ENCODE measurements at places on chromosomes 3 and 15. TPM values are rescaled to one million over a fixed set of nuclear protein-coding genes. Genes with fewer than 3 reads are reported as not detected.
A peak's percentile ranks its signal among the peaks of the same experiment; 100 is the strongest.

- no peak for DNase-seq
Measured at GRCh38 chr3:27749643-27750042, 27.5 kb upstream of the EOMES start.

- DNase-seq = no peak
Measured at GRCh38 chr15:27899583-27900285, 199.4 kb downstream of the OCA2 start.

GRCh38 chr3:52055537-52056351 is 627 bp downstream of the DUSP7 start:
- DNase-seq = peak; percentile 63

DNA sequence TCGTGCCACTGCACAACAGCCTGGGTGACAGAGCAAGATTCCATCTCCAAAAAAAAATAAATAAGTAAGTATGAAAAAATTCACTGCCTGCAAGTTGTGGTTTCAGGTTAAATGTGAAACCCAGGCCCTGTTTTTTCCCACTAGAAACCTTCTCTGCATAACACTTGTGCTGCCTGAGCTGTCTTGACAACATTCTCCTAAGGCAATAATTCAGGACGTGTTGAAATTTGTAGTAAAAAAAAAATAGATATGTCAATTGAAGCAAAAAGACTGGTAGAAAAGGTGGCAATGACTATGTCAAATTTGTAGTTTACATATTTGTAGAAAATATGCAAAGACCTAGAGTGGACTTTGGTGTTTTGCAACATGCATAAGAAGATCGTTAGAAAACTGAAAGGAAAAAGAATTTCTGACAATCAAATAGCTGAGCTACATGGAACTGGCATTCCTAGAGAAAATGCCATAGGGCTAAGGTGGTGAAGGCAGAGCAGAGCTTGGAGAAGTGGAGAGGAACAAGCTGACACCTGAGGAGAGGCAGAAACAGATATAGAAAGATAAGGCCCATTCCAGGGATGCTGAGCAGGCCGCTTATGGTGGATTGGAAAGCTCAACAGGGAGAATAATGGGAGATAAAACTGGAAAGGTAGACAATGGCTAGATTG is 150.2 kb downstream of the PLCH1 start:
- DNase-seq = no peak

- no peak for DNase-seq
Measured at GRCh38 chr3:21331321-21331720, 419.7 kb downstream of the ZNF385D start.

DNA sequence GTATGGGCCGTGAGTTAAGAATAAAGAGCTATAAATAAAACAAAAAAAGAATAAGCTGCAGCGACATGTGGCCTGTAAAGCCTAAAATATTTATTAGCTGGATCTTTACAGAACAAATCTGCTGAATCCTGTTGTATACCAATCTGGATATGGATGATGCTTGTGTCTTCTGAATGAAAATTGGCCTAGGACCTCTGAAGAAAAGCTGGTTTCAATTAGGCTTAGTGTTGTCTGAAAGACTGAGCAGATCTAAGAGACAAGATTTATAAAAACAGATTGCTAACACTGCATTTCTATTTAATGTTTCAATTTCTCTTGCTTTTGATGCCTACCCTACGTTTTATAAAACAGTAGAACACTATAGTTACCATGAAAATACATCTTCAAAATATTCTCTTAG is 57.9 kb downstream of the ST3GAL6 start:
- DNase-seq = no peak

GRCh38 chr3:141070727-141071357 is 19.7 kb downstream of the SPSB4 start:
- no peak for DNase-seq

- DNase-seq = no peak
Measured at GRCh38 chr3:140461250-140461649, 216.6 kb upstream of the TRIM42 start.

- DNase-seq = no peak
Measured at GRCh38 chr15:65558336-65558735, 28.1 kb downstream of the HACD3 start.

DNA sequence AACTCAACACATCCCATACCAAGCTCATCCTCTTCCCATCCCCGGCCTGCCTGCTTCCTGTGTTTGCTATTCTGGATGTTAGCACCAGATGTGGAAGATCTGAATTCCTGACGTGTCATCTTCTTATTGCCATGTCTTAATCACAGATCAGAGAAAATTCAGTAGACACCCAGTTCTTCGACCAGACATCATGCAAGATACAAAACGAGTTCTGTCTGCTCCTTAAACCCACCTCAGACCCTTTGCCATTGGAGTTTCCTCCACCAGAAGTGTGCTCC is 52.0 kb downstream of the FGD5 start:
- DNase-seq = no peak

DNA sequence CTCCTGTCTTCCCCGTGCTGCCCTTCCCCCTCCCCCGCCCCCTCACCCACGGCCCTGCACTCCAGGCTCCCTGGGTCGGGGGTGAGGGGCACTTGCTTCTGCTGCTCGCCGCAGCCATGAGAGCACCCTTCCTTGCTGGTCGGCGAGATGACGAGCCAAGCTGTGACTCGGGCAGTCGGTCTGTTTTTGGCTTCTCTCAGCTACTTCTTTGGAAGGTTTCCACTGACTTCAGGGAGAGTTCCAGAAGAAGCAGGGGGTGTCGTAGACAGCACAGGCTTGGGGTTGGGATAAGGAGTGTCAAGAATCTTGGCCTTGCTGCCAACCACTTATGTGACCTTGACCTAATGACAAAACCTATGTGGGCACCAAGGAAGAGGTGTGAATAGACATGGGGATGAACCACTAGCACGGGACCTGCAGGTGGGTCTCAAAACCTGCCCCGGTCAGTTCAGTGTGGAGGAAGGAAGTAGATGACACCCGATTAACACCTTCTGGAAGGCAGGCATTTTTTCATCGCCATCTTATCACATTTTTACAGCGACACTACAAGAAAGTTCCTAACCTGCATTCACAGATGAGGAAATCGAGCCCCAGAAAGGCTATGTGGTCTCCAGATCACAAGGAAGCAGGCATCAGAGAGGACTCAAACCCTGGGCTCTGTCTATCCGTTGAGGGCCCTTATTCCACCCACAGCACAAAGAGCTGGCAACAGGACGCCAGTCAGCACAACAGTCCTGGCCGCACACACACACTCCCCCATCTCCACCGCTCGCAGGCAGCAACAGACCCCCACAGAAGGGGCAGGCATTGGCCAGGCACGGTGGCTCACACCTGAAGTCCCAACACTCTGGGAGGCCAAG is 120.9 kb downstream of the LIPC start:
- DNase-seq = no peak

GRCh38 chr3:125351814-125352456 is 23.2 kb downstream of the ZNF148 start:
- no peak for DNase-seq

DNA sequence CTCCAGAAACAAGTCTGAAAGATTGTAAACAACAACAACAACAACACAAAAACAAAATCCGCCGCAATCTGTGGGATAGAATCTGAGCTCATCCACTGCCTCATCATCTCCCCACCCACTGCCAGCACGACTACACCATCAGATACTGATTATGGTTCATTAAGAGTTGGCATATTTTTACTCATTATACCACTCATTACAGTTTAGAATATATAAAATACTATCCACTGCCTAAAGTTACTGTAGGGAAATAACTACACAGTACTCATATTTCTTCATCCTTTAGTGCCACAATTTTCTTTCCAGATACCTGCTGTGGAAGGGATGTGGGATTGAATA is 152.5 kb upstream of the PEX5L start:
- DNase-seq = no peak

- no peak for DNase-seq
Measured at GRCh38 chr3:74897006-74897405, 282.5 kb upstream of the CNTN3 start.

GRCh38 chr3:7290077-7290825 is 429.3 kb downstream of the GRM7 start:
- no peak for DNase-seq

DNA sequence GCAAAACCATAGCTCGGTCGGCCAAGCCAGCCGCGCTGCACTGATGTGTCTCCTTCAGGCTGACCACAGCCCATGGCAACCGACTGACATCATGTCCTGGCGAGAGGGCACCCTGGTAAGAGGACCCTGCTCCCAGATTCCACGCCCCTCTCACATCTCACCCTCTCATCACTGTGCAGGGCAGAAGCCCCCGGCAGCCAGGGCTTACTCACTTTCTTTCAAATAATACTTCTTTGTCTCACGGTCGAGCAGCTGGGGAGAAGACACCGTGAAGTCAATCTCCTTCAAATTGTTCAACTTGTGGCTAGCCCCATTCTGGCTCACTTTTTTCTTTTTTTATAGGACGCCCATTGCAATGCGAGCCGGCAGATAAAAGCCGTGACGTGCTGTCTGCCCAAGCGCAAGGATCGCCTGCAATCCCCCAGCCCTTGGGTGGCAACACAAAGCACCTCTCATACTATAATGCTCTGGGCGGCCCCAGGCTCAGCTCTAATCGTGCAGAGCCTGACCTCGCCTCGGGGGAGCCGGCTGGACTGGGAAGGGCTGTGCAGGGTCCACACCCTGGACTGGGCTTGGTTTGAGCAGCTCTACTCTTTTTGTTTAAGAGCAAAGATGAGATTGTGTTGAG is 33.6 kb downstream of the VGLL4 start:
- DNase-seq = no peak

DNA sequence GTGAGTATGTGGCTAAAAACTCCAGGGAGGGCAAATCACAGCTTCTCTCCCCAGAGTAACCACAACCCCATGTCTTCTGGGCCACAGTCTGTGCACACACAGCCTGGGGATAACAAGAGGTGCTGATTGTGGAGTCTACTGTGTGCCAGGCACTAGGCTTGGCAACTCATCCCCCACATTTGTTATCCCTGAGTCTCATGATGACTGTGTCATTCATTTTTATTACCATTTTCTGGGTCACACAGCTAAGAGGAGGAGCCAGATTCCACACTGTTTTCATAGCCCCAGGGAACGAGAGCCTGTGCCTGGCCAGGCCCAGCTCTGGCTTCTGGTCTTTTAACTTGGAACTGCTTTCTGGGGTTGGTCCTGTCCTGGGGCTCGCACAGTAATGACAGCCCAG is 34.5 kb downstream of the ESYT3 start:
- no peak for DNase-seq

DNA sequence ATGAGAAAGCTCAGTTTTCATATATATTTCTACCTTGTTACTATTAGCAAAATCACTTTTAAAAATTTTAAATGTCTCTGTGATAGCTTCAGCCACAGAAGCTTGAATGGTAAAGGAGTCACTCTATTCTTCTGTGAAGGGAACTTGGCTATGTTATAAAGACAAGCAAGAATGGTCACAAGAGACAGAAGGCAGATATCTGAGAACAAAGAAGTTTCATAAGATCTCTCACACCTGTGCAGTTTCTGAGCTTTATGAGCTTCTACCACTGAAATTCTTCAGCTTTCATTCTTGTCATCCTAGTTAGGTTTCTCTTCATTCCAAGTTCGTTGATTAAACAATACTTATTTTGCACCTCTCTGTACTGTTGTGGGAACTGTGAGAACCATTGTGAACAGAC is 853.4 kb downstream of the IGSF11 start:
- DNase-seq = no peak

- DNase-seq = peak; percentile 70
Measured at GRCh38 chr3:160941885-160942494, 163.2 kb downstream of the B3GALNT1 start.

DNA sequence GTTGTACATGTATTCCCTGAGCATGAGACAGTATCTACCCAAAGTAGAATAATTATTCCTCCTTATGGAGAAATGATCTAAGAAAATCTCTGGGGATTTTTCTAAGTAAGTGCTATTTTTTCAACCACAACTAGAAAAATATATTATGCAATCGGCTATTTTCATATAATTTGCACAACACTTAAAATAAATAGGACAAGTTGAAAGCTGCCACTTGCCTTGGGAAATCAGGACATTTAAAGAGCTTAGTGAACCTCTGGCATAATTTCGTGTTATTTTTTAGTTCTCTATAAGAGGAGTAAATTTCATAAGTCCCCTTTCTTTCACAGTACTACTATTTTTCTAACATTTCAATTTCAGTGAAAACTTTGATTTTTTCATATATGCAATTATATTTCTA is 672.1 kb downstream of the OTOL1 start:
- DNase-seq = no peak

- peak; percentile 84 for DNase-seq
Measured at GRCh38 chr15:45634432-45635190, at the start of gene SQOR. TSS of gene SQOR (plus strand) at chr15:45635029. CDS start at chr15:45658924, 23,895 bp downstream.

- DNase-seq = no peak
Measured at GRCh38 chr15:62287066-62287857, 122.2 kb upstream of the C2CD4B start.

DNA sequence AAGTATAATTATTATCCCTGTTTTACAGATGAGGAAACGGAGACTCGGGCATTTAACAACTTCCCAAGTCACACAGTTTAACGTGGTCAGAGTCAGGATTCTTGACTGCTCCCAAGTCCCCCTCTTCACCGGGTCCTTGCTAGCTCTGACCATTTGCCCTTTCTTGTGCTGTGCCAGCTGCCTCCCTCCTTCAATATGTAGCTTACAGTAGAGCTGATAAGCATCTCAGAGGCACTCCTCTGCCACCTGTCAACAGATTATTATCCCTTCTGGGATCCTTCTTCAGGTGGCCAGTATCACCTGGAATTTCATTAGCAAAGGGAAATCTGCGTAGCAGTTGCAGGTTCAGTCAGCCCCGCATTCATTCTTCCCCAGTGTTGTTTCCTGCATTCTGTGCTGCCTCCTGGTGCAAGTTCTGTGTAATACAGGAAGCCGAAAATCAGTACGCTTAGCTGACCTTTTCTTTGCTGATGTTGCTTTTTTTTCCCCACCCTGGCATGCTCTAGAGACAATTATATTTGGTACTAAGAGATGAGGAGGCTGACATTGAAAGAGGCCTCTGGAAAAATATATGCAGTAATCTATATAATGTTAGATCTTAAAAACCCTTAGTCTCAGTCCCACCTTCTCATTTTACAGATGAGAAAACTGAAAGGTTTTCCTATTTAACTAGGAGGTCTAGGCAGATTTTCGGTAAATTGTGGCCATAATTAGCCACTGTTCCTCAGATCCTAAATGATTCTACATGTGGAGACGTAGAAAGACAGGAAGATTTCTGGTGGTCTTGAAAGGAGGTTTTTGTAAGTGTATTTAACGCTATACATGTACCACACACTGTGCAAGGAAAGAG is 24.8 kb downstream of the TMOD2 start:
- DNase-seq = peak; percentile 58

DNA sequence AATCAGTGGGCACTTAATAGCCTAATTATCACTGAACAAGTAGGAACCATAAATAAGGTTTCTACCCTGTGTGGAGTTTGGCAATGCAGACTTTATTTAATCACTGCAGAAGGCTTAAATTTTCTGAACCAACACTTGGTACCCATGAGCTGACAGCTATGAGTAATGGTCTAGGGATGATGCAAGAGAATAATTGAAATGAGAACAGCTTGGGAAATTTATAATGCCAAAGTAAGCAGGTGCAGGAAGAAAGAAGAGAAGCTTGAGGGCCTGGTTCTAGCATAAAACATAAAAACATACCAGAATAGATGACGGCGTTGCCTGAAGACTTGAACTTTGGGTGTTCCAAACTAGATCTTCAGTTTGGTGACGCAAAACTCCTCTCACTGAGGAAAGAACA is 67.0 kb downstream of the IMPG2 start:
- DNase-seq = no peak

The PTPN23 gene
- total RNA-seq = 27.9 TPM

The ISLR2 gene
- not detected for total RNA-seq

The SERPINI1 gene
- 2.3 TPM for total RNA-seq

The SPRED1 gene
- 0.92 TPM for total RNA-seq

The TP63 gene
- total RNA-seq = 0.52 TPM

The TPM1 gene
- 10.8 TPM for total RNA-seq

The NRG4 gene
- total RNA-seq = not detected

The KNG1 gene
- not detected for total RNA-seq

The CCDC12 gene
- total RNA-seq = 49.9 TPM

The NOX5 gene
- total RNA-seq = 0.02 TPM

The AHSG gene
- not detected for total RNA-seq
